ENCODE measurements at places on chromosomes 11 and 22. TPM values are rescaled to one million over a fixed set of nuclear protein-coding genes. Genes with fewer than 3 reads are reported as not detected.

GRCh38 chr11:58923300-58923788 lies 15.9 kb upstream of the GLYATL1 start:
- no peak overlapping the region for H3K4me3 ChIP-seq
- DNase-seq: no peak
- H3K27me3 ChIP-seq: no peaks in the 10 kb centered on the region
- peaks cover 38% of the 10 kb centered on the region for H3K4me1 ChIP-seq
- H3K36me3 ChIP-seq: no peaks in the 10 kb centered on the region

DNA sequence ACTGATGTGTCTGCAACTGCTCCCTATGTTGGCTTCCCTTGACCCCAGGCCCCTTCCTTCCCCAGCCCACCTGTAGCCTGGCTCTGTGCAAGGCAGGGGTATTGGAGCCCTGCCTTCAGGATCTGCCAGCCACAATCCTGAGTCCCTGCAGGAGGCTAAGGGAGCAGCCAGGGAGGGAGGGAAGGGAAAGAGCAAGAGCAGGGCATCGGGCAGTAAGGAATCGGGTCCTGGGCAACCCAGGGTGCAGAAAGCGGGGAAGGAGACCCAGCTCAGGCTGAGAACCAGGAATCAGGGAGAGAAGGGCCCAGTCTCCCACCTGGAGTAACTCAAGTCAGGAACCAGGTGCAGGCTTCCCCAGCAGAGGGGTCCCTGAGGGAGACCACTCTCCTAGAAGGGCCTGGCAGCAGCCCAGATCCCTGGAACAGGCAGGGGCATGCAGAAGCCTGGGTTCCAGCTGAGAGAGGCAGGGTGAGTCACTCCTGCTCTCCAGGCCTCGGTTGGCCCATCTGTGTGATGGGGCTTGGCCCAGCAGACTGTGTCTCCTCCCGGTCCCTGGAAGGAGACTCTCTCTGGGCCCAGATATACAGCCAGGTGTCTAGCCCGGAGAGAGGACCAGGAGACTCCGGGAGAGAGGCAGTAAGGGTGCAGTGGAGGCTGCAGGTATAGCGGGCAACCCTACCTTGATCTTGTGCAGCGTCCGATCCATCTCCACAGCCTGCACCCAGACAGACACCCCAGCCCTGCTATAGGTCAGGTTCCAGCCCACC lies 13.4 kb downstream of the STARD10 start:
- DNase-seq: no peak
- peak overlapping the region; percentile 85 for H3K4me3 ChIP-seq
- H3K36me3 ChIP-seq: no peaks in the 10 kb centered on the region
- peaks cover 8% of the 10 kb centered on the region for H3K4me1 ChIP-seq
- H3K27me3 ChIP-seq: no peaks in the 10 kb centered on the region

GRCh38 chr11:25597696-25598095 lies 734.2 kb upstream of the ANO3 start:
- no peak for DNase-seq
- no peak overlapping the region for H3K4me3 ChIP-seq
- H3K27me3 ChIP-seq: no peaks in the 10 kb centered on the region
- no peaks in the 10 kb centered on the region for H3K36me3 ChIP-seq
- no peak overlapping the region for H3K27ac ChIP-seq

DNA sequence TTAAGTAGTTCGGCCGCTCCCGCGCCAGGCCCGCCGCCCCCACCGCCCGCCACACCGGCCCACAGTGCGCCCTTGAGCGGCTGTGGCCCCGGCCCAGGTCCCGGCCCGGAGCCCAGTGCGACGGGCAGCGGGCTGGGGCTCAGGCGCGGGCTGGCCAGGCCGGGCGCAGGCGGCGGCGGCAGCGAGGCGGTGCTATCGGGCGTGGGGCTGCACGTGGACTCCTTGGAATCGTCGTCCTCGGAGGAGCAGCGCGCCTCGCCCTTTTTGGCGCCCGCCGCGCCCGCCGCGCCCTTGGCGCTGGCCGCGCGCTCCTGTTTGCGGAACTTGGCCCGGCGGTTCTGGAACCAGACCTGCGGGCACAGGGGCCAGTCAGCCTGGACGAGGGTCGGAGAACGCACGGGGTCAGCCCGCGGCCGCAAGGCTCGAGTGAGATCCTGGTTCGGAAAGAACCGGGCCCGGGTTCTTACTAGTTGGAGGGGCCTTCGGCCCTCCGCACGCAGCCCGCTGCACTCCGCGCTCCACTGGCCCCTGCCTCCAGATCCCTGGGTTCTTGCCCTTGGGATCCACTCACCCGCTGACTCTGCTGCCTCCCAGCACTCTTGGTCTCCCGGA lies 4.0 kb downstream of the PHOX2A start:
- peak; percentile 34 for DNase-seq
- peaks cover 10% of the 10 kb centered on the region for H3K27me3 ChIP-seq
- peaks cover 25% of the 10 kb centered on the region for H3K36me3 ChIP-seq
- H3K27ac ChIP-seq: no peak overlapping the region
- H3K4me3 ChIP-seq: peak overlapping the region; percentile 49

- no peak overlapping the region for H3K27ac ChIP-seq
- H3K27me3 ChIP-seq: no peaks in the 10 kb centered on the region
- H3K36me3 ChIP-seq: peaks cover 3% of the 10 kb centered on the region
- peak; percentile 33 for DNase-seq
- H3K4me3 ChIP-seq: no peak overlapping the region
Measured at GRCh38 chr11:45930031-45930794, 7.8 kb downstream of the LARGE2 start.

The ABCG4 gene
- polyA plus RNA-seq: 0.03 TPM

- no peak overlapping the region for H3K4me3 ChIP-seq
- no peaks in the 10 kb centered on the region for H3K36me3 ChIP-seq
- DNase-seq: no peak
- H3K4me1 ChIP-seq: peaks cover 8% of the 10 kb centered on the region
Measured at GRCh38 chr11:30546334-30546733, 39.8 kb downstream of the MPPED2 start.
